Stimulated activated CD8-positive, alpha-beta memory T cell treated with anti-CD3 and anti-CD28 coated beads, Interleukin-15, amount 100 ng/mL, for 24 hours (primary cell): ENCODE measurements at places on chromosomes 1 and 21.

- no peak for DNase-seq
Measured at GRCh38 chr1:7988576-7988975, 27.1 kb downstream of the PARK7 start.

DNA sequence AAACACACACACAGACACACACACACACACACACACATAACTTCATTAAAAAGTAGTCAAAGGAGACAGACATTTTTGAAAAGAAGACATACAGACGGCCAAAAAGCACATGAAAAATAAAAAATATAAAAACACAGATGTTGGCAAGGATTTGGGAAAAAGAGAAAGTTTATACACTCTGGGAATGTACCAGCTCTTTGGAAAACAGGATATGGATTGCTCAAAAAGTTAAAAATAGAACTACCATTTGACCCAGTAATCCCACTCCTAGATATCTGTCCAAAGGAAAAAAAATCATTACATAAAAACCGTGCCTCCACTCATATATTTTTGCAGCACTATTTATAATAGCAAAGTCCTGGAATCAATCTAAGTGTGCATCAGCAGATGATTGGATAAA is 128.4 kb upstream of the C21orf91 start:
- DNase-seq, result no peak

DNA sequence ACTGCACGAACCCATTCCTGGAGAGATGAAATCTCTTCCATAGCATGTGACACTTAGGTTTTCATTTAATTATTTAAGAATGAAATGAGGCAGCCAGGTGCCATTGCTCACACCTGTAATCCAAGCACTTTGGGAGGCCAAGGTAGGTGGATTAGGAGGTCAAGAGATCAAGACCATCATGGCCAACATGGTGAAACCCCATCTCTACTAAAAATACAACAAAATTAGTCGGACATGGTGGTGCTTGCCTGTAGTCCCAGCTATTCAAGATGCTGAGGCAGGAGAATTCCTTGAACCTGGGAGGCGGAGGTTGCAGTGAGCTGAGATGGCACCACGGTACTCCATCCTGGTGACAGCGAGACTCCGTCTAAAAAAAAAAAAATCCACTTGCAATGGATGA is 17.8 kb downstream of the L1TD1 start:
- no peak for DNase-seq

GRCh38 chr1:11784993-11785769 is 20.6 kb downstream of the MTHFR start:
- DNase-seq, result no peak

DNA sequence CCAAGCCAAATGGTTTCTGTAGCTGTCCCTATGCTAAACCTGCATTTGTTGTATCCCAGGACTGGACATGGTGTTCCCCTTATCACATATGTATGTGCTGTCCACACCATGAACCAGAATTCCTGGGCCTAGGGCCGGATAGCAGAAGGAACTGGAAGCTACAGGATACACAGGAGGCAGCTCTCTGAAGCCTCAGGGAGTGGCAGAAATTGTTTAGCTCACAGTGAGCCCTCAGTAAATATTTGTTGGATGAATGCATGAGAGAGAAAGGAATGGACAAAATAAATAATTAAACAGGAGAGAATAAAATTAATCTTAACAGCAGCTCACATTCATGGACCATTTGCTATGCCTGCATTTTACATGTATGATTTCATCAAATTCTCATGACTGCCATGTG is 2.1 kb downstream of the NIPAL3 start:
- DNase-seq, result no peak

- no peak for DNase-seq
Measured at GRCh38 chr1:111225717-111226400, 1.7 kb upstream of the CHI3L2 start.

DNA sequence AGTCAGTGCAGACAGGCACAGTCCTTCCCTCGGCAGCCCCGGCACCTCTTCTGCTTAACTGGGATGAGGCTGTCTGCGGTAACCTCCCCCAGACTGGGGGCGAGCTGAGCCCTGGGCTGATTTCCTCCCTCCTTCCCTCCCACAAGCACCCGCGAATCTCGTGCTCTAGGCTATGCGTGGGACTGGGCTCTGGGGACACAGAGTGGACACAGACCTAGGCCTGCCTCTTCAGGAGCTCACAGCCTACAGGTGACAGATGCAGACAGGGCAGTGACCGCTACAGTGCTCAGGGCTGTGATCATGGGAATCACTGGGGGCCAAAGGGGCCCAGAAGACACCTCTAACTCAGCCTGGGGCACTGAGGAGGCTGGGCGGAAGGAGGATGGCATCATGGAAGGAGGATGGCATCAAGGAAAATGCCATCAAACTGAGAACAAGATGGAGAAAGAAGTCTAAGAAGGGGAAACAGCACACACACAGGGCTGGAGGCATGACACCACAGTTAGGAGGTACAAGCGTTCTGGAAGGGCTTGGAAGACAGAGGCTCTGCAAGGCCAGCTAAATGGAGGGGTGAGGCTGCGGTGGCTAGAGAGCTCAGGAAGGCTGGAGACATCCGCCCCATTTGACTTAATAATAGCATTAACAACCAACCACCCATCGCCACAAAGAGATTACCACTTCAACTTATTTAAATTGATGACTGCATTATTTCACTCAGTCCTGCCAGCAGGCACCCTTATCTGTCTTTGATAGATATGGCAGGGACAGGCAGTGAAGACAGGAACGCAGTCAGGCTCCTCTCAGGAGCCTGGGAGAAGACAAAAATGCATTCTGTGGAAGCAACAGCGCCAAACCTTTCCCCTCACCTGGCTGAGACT is 4.2 kb downstream of the TTC39A start:
- no peak for DNase-seq

DNA sequence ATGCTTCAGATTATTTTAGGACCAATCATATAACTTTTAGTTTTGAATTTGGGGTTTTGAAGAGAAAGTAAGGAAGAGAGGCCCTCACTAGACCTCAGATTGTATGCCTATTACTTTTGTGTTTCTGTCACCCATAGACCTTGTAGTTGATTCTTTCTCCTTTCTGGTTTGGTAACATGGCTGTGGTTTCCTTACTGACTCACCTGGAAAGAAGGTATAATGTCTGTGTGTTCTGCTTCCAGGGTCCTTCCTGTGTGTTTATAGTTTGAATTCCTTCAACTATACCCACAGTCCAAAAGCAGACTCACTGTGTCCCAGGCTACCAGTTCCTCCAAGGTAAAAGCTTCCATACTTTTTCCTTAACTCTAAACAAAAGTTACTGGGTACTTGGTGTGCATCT is 8.1 kb downstream of the SLC44A3 start:
- DNase-seq, result no peak

DNA sequence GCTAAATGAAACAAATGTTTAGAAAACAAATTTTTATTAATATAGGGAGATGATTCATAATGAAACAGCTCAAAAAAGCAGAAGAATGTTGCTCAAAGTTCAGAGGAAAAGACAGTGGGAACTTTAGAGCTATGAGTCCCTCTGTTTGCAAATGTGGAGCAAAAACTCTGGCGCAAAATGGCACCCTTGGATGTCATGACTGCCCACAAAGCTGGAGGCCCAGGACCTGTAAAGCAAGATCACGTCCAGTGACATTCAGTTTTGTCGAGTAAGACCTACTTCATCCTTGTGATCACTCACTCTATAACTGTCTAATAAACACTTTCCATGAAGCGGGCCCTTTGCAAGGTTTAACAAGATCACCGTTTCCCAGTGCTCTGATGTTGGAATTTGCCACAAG is 9.1 kb upstream of the EXO1 start:
- DNase-seq, result no peak

DNA sequence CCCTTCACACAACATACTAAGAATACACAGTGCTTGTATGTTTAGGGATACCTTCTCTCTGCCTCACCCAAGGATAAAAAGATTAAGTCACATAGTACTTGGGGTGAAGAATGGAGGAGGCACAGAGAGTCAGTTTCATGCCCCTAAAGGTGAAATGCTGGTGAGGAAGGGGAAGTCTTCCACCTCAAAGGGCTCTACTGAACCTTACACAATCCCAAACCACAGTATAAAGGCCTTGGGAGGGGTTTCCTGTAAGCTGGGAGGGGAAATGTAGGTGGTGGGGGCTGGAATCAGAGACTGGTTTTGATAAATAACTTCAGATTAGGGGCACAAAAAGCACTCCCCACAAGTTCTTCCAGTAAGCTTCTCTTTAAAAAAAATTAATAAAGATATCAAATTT is 3.5 kb downstream of the MINDY1 start:
- DNase-seq, result no peak

DNA sequence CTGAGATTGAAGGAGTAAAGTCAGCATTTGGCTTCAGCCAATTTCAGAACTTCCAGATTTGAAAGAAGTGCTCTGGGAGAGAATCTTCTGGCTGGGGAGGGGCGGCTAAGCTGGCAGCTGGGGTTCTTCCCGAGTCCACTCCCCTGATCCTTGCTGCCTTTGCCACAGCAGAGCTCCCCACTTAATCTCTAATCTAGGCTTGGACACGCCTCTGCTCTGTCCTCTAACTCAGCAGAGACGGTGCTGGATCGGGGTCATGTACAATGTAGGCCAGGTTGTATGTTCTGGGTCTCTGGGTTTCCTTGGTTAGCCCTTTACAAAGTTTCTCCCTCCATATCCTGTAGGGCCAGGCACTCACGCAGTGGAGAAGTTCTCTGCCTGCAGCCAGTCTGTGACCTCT is 10.1 kb upstream of the GSTM3 start:
- DNase-seq, result no peak

DNA sequence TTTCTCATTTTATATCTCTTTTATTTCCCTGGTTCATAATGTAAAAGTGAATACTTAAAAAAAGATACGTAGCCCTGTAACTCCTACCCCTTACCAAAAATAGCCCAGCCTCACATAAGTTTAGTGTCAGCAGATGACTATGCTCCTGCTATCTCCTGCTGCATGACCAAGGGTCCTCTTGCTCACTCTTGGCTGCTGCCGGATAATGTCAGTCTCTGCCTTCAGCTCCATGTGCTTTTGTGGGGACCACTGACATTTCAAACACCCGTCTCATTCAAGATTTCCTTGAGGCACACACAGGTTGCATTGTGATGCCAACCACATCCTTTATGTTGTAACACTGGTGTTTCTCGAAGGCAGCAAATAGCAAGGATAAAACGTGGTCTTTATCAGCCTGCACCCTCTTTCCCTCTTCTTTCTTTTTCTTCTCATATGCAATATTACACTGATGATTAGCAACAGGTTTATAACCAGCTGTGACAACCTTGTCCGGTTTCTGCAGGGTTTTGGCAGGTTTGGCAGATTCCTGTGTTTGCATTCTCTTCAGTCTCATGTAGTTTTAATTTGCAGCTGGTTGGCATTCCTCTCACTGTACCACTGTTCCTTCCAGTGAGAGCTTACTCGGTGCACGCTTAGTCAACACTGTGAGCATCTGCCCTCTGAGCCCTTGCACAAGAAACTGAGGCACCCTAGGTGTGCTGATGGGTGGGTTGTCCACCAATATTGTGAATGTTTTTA is 62.2 kb downstream of the ZNF684 start:
- DNase-seq, result no peak

DNA sequence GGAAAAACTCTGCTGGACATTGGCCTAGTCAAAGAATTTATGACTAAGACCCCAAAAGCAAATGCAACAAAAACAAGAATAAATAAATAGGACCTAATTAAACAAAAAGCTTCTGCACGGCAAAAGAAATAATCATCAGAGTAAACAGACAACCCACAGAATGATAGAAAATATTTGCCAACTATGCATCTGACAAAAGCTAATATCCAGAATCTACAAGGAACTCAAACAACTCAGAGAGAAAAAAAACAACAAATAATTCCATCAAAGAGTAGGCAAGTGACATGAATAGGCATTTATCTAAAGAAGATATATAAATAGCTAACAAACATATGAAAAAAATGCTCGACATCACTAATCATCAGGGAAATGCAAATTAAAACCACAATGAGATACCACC is 91.2 kb upstream of the PALMD start:
- no peak for DNase-seq

DNA sequence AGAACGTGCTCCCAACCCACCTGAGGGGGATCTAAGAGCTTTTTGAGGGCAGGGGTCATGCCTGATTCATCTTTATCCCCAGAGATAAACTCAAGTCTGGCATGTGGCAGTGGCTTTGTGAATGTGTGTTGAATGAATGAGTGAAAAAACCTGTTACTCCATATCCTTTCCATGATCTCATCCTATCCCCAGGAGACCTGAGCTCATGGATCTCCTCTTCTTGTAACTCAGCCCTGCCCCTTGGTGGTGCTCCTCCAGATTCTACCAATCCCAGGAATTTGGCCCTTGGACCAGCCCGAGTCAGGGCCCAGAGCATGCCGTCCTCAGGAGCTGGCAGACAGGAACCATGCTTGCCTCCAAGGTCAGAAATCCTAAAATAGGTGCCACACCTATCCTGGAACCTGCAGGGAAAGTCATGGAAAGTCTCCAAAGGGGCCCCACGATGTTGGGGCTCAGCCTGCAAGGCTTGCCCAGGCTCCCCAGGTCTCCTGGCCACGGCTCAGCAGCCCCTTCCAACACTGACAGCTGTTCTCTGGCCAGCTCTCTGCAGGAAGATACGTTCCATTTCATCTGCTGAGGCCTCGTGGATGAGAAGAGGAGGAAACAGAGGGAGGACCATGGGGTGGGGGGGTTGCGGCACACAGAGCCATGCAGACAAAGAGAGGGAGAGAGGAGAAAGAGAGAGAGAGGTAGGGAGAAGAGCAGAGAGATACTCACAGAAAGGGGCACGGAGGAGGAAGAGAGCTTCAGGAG is 214.6 kb downstream of the TRABD2B start:
- DNase-seq, result no peak

DNA sequence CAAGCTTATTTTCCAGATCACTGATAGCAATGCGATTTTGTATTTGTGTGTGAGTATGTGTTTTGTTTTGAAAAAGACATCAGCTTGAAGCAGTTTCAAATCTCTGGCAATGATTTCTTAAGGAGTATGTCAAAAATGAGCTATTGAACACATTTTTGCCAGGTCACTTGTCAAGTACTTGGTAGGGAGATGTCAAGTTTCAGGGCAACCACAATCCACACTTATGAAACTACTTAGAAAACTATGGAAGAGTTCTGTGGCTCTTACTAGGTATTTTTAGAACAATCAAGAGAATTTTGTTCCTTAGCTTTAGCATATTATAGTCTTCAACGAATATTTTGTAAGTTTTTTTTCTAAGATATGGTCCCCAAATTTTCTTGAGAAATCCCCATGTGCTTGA is 318.8 kb upstream of the ZRANB2 start:
- DNase-seq, result no peak

DNA sequence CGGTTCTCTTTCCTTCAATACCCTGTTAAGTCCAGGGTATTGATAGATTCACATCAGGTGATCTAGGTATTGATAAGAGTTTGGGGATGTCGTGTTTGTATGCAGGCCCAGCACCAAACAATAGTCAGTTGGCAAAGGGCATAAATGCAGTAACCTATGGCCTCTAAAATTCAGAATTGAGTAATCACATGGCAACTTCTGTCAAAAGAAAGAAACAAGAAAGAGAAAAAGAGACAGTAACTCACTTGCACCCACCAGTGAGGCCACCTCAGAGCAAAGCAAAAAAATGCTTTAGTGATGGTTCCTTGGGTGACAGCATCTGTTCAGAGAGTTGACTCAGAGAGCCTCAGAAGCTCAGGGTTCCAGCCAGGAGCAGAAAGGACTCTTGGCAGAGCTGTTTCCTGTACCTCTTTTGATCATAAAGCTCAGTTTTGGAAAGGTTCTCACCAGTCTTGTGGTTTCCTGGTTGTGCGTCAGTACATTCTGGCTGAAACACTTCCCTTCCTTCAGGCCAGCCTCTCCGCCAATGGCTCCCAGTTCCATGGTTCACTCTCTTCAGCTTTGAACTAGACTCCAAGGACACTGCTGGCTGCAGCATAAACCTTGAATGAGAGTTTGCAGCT is 70.1 kb upstream of the GORAB start:
- DNase-seq, result no peak

- DNase-seq, result no peak
Measured at GRCh38 chr1:184210862-184211261, 159.3 kb downstream of the TSEN15 start.
